Central memory CD8-positive, alpha-beta T cell (primary cell): ENCODE measurements at places on chromosomes 11 and 22.

GRCh38 chr22:23458663-23459541, 121.2 kb downstream of the IGLL1 start:
- DNase-seq, result no peak

GRCh38 chr11:27390318-27391295, 27.6 kb upstream of the CCDC34 start:
- no peak for DNase-seq

- no peak for DNase-seq
Observed at GRCh38 chr11:46075168-46075567, 46.1 kb downstream of the PHF21A start.

DNA sequence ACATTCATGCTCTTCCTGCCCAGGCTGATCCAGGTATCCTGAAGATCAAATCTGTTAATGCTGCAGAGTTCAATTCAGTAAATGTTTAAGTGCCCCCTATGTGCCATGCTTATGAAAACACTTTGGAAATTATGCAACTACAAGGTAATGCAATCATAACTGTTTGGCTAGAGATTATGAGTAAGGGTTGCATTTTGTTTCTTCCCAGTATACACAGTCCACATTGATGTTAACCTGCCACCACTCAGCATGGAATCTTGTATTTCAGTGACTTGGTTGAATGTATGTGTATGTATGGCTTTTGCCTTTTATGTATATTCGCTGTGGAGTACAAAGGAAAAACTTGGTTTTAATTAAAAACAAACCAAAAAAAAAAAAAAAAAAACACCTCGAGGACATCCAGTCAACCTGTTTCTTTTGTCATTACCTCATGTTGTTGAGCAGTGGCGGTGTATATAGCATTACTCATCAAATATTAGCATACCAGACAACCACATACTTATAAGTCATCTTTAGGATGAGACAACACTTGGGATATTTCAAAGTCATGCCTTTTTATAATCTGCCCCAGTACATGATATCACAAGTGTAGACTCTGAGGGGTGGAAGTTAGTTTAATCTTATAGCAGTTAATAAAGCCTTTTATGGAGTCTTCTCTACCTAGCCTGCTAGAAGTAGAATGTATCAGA, 86.1 kb upstream of the HORMAD2 start:
- no peak for DNase-seq

DNA sequence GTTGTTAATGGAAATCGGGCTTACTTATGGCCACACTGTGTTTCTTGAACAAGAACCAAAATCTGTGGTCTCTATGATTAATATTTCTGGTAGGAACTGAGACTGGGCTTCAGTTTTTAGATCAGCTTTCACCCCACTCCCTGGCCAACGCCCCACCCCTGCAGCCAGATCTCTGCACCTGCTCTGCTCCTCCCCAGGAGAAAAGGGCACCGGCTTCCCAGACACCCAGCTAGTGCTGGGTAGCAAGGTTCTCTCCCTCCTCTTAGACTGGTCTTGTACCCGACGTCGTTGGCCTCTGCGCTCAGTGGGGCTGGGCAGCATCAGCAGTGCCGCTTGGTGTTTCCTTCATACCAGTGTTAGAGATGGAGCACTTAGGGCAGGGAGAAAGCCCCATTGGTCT, 17.0 kb upstream of the CTTN start:
- no peak for DNase-seq

DNA sequence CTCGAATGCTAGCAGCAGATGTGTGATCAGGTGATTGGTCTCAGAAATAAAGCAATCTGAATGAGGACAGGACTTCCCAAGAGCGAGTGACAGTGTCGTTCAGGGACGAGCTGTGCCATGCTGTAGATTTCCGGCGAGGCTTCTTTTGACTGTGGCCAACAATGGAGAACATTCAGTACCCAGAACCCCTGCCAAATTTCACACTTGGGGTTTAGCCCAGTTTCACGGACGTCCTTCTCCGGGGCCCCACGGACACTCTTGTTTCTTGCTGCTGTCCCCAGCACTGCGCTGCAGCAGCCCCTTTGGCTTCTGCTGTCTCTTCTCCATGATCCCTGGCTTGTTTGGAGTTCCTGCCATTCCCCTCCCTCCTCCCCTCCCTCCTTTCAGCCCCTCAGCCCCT, 115.1 kb upstream of the GRAMD1B start:
- DNase-seq, result no peak

DNA sequence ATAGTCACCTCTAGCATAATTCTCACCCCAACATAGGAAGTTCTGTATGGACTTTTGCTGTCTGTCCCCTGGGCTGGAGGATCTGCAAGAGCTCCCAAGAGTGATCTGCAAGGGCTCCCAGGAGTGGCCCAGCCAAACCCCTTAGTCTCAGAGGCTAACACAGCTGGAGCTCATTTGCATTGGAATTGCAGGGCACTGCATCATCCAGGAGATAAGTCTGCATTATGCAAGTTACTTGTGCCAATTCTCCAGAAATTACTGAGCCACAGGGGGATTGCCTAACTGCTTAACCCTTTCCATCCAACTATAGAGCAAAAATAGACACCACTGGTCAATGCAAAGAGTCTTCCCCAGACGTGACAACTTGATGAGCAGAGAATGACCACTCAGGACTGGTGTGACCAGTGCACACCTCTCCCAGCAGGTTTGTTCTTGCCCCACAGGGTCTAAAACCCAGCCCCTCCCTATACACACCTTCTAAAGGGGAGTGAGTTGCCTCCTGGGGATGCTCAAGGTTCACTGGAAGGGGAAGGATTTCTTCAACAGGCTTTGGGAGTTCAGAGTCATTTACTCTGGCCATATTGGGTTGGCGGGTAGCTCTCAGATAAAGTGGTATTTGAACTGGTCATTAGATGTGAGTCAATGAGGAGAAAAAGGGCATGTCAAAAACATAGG, 38.4 kb downstream of the POU2AF3 start:
- DNase-seq, result no peak

GRCh38 chr11:15607361-15608036, 492.8 kb downstream of the INSC start:
- no peak for DNase-seq

DNA sequence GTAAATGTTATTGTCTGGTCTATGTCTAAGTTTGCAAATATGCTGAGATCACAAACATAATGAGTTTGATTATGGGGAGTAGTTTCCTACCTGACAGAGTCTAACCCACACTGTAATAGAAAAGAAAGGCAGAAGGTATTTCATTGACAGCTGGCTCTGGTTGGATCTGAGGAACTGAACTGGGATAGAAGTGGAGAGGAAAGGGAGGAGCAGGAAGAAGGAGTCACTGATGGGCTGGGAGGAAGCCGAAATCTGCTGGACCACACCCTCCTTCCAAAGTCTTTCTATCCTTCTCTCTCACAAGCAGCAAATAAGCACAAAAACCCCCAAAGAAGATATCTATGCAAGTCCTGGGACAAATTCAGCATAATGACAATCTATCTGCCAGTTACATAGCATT, 11.7 kb downstream of the BLID start:
- no peak for DNase-seq

DNA sequence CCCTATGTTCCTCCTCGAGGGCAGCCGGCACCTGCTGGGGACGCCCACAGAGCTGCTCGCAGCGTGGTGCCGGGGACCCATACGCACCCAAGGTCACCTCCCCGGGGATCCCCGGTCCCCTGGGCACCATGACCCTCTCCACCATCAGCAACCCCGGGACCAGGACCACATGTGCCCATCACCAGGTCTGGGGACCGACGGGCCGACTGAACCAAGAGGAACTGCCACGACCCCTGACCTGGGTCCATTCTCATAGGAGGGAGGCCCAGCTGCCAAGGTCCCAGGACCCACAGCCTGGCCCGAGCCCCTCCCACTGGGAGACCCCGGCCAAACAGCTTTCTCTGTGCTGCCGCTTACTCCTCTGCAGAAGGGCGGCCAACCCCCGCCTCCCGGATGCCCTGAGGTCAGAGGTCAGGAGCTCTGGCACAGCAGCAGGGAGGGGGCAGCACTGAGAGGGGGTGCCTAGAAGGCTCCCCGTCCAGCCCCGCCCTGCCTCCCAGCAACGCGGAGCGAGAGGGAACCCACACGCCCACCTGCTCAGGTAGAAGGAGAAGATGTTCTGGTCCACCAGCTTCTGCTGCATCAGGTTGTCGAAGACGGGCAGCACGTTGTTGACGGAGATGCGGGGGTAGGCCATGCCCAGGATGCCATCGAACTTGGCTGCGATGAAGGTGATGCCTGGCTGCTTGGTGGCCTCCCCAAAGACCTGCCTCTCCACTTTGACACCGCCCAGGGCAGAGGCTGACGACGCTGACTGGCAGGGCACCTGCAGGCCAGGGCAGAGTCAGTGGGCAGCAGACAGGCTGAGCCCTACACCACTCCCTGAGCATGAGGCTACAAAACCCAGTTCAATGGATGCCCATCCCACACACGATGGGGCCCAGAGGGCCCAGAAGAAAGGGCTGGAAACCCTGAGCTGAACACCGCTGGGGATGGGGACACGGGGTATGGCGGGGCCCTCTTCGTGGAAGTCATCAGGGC, 6.6 kb downstream of the CTSD start:
- DNase-seq, result no peak

GRCh38 chr11:96388891-96389719, 607 bp downstream of the CCDC82 start:
- no peak for DNase-seq

DNA sequence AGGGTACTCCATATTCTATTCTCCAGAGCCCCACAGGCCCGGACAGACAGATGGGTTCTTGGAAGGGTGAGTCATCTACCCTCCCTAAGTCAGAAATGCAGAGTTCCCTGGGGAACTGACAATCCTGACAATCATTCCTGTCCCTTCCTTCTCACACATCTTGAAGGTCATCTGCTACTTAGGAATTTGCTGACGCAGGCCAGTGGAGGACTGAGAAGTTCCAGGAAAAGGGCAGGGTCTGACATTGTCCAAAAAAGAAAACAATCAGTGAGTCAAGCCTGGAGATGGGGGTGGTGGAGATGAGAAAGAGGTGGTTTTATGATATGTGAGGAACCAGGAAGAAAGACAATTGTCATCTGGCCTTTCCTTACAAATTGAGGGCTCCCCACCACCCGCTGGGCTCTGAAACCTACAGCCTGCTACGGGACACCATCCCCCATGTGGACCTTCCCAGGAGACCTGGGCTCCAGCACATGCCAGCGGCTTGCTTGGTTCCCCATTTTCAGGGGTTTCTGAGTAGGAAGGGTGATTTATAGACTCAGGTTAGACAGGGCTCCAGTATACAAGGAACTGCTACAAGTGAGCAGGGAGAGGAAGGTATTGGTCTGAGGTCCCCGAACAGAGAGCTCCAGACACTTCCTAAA, 12.9 kb downstream of the CD59 start:
- DNase-seq, result no peak

DNA sequence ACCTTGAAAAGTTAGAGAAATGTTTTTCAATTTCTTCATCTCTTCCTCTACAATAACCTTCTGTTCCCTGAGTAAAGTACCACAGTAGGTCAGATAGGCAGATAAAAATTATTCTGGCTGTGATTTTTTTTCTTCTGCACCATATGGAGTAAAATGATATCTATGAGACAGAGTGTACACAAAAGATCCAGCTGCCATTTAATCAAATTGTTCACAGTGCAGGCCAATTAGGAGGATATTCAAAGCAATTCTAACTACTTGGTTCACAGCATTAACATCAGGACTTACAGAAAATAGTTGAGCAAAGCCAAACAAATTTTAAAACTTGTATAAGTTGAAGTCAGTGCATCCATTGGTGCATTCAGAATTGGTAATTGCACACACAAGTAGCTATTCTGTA, 147.9 kb upstream of the LUZP2 start:
- DNase-seq, result no peak

DNA sequence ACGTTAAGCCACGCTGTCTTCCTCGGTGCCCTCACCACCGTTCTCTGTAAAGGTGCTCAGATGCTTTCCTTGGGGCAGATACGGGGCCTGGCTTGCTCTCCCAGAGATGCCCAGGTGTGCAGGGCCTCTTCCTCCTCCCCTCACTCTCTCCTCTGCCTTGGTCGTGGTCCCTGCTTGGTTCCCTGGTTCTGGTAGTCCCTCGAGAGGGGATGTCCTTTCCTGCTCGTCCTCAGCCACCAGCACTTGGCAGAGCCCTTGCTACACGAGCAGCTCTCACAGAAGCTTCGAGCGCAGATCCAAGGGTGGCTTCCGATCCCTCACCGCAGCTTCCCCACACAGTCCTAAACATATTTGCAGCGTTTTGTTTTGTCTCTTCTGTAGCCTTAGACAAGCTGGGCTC, 298.8 kb downstream of the TBC1D22A start:
- no peak for DNase-seq

- DNase-seq, result no peak
Observed at GRCh38 chr11:45108070-45109064, 38.1 kb upstream of the PRDM11 start.

DNA sequence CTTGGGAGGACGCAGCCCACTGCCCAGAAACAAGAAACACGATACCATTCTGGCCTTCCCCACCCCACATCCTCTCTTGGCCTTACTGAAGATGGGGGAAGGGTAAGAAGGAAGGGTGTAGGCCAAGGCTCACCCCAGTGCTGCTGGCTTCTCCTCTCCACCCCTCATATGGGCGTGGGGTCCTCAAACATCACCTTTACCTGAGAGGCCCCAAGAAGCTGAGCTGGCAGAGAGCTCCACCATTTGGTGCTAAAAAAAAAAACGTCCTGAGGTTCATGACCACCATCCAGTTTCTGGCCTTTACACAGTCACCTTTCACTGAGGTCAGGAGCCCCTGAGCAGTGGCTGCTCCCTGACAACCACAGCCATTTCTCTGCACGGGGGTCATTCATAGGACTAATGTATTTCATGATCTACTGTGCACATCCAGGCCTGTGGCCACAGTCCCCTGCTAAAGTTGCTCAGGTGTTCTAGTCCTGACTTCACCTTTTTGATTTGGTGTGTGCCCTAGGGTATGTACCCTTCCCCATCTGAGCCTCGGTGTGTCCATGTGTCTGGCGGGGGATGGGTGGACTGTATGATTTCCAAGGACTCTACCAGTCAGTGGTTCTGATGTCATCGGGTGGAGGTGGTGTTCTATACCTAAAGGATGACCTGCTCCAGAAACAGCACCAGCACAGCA, 15.1 kb downstream of the RHOG start:
- no peak for DNase-seq

DNA sequence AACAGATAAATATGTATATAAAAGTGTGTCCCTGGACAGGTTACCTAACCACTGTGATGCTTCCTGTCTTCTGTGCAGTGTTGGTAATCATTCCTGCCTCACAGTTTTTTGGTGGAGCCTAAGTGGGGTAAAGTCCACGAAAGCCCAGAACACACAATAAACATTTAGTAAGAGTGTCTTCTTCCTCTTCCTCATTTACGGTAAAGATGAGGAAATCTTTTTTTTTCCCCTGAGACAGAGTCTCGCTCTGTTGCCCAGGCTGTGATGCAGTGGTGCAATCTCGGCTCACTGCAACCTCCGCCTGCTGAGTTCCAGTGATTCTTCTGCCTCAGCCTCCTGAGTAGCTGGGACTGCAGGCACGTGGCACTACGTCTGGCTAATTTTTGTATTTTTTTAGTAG, 117.1 kb downstream of the LDLRAD3 start:
- DNase-seq, result no peak

DNA sequence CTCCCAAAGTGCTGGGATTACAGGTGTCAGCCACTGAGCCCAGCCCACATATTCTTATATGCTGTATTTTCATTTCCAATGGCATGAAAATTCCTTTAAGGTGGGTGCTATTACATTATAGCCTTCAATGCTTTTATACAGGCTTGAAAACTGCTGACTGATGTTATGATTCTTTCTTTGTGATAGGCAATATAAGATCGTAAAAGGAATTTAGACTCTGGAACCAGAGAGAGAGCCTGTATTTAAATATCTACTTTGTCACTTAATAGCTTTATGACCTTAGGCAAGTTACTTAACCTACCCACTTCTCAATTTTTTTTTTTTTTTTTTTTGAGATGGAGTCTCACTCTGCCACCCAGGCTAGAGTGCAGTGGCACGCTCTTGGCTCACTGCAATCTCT, 26.2 kb downstream of the AGBL2 start:
- DNase-seq, result no peak

- DNase-seq, result no peak
Observed at GRCh38 chr22:20514658-20515406, 7.4 kb downstream of the MED15 start.
